ENCODE measurements at places on chromosomes 11 and 22.

DNA sequence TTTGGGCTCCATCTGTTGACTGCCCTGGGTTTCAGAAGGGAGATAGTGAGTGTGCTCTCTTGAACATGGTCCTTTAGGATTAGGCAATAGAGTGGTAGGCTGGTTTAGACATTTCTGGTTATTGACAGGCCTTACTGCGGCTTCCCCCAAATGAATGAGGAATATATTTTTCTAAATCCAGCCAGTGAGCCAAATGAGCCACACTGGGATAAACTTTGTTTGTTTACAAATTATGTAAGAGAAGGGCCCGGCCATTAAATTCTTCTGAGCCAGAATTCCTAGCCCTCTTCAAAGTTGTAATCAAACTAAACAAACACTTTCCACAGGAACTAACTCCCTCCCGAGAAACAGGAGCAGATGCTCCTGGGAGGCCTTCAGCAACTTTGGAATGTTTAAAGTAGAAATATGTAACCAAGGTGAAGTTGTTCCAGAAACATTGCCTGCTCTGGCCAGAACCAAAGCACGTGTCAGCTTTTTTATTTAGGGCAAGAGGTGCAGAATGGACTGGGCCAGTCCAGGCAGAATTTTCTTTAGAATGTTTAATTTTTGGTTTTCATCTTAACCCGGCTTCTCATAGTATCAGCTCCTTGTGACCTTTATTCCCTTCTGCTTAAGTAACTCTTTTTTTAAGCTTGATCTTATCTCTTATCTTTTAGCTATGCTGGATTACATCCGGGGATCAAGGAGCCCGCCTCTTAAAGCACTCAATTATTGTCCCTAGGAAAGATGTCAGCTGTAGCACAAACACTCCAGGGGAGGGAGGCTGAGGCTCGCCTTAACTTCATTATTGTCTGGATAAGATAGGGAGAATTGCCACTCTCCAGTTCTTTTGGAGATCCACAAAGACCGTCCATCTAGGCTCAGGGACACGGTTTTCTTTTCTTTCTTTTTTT lies 28.7 kb downstream of the ZNRF3 start:
- DNase-seq = peak; percentile 51

DNA sequence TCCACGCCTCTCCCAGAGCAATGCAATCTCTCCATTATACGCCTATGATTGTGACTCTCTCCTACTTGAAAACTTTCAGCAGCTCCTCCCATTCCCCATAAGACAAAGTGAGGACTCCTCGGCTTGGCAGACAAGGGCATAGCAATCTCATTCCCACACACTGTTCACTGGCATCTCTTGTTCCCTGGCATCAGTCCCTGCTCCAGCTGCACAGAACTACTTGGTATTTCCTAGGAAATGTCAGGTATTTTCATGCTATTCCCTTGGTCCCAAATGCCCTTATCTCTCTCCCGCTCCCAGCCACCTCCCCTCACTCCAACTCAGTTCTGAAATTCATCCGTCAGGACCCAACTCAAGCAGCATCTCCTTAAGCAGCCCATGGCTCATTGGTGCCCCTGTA lies 28.4 kb downstream of the TMPRSS5 start:
- no peak for DNase-seq

GRCh38 chr11:72673284-72673942 lies 809 bp downstream of the PDE2A start:
- DNase-seq = no peak

GRCh38 chr11:66070604-66071380 lies 720 bp downstream of the PACS1 start:
- peak; percentile 63 for DNase-seq

DNA sequence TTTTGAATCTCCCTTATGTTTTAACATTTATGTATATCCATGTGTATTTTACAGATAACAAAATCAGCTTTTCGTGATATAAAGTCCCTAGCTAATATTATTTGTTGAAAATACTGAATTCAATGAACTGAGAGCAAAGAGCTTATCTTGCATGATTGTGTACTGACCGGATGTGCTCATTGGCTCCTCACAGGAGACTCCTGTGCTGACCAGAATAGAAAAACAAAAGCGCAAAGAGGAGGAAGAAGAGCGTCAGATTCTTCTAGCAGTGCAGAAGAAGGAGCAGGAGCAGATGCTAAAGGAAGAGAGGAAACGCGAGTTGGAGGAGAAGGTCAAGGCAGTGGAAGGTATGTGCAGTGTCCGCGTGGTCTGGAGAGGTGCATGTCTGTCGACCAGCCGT lies 39.4 kb upstream of the SLC25A18 start:
- DNase-seq = no peak

- no peak for DNase-seq
Measured at GRCh38 chr11:10518123-10518522, 22.9 kb downstream of the RNF141 start.

GRCh38 chr11:119505861-119506260 lies 82.9 kb upstream of the THY1 start:
- no peak for DNase-seq

GRCh38 chr11:62605467-62605866 lies 3.8 kb upstream of the MTA2 start:
- no peak for DNase-seq

- no peak for DNase-seq
Measured at GRCh38 chr11:75536786-75537641, 11.3 kb upstream of the GDPD5 start.

DNA sequence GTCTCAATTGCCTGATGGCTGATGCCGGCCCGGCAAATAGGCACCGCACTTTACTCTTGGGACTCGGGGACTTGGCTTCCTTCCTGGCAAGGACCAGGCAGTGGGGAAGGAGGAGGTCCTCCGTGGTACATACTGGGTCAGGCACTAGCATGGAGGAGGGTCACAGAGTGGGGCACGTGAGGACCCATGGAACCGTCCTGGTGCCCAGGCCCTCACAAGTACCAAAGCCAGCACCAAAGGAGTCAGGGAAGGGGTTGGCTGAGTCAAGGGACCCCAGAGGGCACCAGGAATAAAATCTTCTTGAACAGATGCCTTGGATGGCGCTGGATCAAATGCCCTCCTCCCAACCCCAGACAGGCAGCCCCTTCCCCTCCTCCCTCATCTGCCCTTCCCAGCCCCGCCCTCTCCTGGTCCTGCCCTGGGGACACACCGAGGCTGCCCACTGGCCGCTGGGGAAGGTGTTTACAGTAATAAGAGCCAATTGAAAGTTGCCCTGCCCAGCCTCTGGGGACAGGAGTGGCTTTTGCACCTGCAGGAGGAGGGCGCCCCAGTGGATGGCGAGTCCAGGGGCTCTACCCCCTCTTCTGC lies 5.6 kb upstream of the CARNS1 start:
- no peak for DNase-seq

DNA sequence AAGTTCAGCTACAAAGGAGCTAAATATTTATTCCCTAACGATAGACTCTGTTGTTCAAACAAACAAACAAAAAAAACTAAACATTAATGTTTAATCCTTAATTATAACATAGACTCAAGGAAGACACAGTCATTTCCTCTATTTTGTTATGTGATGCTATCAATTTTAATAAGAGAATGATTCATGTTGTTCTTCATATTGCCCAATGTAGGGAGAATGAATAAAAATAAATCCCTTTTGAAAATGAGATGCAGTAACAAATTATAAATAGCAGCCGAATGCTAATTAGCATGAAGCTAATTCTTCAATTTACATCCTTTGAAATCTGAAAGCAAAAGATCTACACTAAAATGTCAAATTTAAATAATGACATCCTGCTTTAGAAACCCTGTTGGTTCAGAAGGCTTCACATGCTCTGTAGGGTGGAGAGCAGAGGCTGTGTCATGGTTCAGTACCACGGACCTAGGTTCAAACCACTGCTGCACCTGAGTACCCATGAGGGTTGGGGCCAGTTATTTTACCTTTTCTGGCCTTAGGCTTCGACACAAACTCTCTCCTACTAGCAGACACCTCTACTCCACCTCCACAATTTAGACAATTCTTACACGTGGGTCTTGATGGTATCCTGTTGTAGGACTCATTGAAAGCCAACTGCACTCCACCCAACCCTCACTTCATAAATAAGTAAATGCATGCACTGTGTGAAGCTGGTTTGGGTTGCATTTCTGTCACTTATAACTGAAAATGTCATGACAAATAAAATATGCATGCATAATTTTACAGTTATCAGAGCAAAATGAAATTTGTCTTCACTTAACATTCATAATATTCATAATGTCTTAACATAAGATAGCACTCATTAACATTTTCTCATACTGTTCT lies 89.0 kb downstream of the RRAS2 start:
- DNase-seq = no peak

DNA sequence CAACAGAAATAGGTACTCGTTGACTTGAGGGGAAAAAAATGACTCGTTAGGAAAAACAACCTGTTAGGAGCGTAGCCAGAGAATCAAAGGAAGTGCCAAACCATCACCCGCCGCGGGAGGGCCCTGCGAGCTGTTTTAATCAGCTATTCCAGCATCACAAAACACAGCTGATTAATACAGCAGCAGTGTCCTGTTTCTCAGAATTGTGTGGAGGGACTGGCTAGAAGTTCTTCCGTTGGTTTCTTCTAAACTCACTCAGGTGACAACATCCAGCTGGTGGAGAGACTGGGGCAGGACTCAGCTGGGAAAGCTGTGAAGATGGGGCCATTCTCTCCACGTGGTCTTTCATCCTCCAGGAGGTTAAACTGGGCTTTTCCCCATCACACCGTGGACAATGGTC lies 28.0 kb downstream of the HSPA8 start:
- DNase-seq = no peak

GRCh38 chr22:11627436-11627797 lies 3900.6 kb upstream of the OR11H1 start:
- no peak for DNase-seq

GRCh38 chr11:117837070-117837776 lies 12.7 kb upstream of the FXYD2 start:
- DNase-seq = no peak

DNA sequence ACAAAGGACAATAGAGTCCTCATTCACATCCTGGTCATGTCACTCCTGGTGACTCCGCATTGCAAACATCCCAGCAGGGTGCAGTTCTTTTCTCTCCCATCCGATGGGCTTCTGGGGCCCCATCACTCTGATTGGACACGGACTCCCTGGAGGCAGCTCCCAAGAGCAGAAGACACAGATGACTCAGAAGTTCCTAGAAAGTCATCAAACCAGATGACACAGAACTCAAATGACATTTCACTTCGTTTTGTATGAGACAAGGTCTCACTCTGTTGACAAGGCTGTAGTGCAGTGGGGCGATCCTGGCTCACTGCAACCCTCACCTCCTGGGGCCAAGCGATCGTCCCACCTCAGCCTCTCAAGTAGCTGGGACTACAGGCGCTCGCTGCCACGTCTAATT lies 33.2 kb downstream of the ZNF195 start:
- DNase-seq = no peak

- no peak for DNase-seq
Measured at GRCh38 chr11:400241-400689, 6.3 kb downstream of the PKP3 start.

- no peak for DNase-seq
Measured at GRCh38 chr11:73404048-73404447, 27.8 kb downstream of the RELT start.

DNA sequence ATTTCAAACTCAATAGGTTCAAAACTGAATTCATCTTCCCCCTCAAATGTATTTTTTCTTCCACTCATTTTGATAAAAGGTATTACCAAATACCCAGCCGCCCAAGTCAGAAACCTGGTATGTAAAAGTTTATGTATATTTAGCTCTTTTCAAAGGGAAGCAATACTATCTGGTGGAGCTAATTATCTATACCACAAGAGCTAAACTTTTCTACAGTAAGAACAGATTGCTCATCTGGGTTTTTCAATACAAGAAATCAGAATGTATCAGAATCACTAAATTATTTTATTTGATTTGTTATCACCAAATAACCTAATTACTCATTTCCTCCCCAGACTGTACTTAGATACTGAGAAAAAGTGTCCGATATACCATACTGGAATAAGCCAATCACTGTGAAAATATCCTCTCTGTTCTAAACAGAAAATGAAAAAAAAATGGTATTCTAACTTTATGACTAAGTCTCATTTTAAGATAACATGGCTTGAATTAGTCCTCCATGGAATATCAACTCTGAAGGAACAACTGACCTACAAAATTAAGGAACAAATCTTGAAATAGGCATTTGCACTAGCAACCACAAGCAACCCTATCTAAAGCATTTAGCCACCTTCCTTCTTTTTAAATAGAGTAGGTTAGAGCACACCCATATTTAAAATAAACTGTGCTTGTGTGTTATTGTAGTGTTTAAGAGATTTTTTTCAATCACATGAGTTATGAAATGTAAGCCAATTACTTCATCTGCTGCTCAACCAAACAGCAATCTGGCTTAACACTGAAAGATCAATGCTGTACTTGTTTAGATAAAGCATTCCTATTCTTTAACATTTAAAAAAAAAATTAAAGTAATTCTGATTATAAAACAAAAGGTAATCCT lies 35.0 kb downstream of the RDX start:
- no peak for DNase-seq

DNA sequence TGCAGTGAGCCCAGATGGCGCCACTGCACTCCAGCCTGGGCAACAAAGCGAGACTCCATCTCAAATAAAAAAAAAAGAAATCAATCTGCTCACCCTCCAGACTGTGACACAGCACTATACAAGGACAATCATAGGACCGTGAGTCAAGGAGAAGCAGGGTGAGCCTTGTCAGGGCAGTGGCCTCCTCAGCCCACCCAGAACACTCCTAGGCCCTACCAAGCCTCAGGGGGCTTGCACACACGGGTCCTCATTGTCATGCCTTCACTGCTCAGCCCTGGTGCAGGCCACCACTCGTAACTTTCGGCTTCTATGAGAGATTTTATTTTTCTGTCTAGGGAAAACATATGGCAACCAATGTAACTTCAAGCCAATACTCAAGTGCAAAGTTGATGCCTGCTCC lies 35.8 kb downstream of the DGCR2 start:
- DNase-seq = no peak

DNA sequence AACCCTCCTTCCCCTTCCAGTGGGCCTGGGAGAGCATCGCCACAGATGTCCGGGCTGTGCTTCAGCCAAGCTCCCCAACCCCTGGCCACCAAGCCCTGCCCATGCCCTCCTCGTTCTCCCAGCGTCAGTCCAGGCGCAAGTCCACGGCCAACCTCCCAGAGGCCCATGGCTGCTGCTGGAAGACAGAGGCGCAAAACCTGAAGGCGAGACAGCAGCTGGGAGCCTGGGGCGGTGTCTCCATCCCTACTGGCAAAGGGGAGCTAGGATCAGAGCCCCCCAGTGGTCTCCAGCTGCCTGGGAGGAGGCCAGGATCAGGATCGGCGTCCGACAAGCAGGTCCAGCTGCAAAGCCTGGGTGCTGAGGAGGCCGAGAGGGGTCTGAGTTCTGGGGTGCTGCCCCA lies 1.9 kb downstream of the TSGA10IP start:
- no peak for DNase-seq

- no peak for DNase-seq
Measured at GRCh38 chr11:26573896-26574295, 1.8 kb upstream of the MUC15 start.

- DNase-seq = no peak
Measured at GRCh38 chr22:38940811-38941384, 16.5 kb upstream of the APOBEC3A start.

All from right hindlimb (tissue), 1 donor.